Stimulated activated CD8-positive, alpha-beta memory T cell treated with anti-CD3 and anti-CD28 coated beads, Interleukin-4, amount 100 ng/mL, for 4 hours (primary cell): ENCODE measurements at places on chromosomes 5 and 9.

- DNase-seq: no peak
Measured at GRCh38 chr5:128118214-128118613, 34.6 kb downstream of the SLC12A2 start.

DNA sequence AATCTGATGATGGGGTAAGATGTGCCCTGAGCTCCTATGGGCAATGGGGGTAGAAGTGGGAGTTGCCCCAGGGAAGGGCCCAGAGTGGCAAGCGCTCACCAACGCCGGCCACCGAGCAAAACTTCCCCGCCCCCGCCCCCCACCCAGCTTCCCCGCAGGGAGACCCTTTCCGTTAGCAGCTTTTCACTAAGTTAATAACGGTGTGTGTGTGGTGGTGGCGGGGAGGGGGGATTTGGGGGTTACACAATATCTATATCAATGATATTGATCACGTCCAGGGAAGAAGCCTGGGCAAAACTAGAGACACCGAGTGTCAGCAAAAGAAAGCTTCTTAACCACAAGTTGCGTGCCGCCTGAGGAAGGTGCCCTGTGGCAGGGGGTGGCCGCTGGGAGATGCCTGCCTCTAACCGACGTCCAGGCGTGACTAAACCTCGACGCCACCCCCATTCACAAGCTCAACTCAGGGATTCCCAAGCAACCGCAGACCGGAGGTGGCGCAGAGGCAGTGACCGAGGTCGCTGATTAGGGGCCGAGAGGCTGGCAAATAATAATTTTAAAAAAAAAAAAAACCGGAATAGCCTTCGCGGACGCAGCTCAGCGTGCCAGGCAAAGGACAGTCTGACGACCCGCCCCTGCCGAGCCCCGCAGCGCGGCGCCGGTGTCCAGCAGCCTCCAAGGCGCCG lies 222.6 kb downstream of the MEF2C start:
- no peak for DNase-seq

GRCh38 chr5:139969318-139969717 lies 73.8 kb downstream of the NRG2 start:
- DNase-seq: no peak

DNA sequence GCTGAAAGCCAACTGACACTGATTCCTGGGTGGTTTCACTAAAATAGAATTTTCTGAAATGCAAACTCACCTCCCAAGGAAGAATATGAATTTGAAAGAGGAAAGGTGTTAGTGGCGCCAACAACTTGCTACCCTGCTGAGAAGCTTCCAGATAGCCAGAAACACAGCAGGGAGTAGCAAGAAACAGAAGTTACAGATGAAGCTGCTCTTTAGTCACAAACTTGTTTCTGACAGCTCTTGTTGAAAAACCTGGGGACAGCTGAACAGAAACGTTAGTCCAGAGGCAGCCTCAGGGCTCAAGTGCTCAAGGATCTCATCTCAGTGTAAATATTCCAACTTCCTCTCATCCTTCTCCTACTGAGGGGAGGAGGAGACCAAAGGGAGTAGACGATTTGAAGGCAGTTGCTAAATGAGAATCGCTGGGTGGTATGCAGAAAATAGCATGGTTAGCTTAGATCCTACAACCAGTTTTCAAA lies 184.1 kb downstream of the PDE4D start:
- no peak for DNase-seq

GRCh38 chr9:126375386-126375785 lies 48.8 kb downstream of the MVB12B start:
- no peak for DNase-seq

DNA sequence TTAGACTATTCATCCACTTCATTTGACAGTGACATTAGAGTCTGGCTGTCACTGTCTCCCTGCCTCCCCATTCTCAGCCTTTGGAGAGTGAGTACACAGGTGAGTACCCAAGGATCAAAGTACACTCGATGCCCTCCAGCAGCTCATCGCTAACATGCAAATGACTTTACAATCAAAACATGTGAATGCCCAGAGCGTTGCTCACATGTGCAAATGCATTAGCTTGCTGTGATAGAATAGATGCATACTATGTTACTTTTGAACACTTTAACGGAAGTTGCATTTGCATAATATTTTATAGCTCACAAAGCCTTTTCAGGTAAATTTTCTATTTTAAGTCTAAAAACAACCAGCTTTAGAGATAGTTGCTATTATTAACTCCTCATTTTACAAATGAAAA lies 107.6 kb downstream of the SYK start:
- no peak for DNase-seq

DNA sequence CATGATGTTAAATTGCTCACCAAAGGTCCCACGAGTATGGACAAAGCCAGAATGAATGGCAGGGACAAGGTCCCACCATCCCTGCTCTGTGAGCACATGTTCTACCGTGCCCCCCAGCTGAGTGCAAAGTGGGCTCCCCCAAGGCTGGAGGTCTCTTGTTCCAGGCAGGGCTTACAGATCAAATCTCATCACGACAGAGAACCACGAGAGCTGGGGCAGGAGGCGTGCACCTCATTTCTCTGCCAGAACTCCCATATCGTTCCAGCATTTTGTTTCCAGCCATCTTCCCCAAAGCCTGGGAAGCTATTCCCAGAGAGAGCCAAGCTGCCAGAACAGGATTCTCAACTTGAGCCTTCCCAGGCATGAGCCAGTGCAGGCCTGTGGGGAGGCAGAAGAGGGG lies 108.5 kb downstream of the ZNF354C start:
- no peak for DNase-seq

DNA sequence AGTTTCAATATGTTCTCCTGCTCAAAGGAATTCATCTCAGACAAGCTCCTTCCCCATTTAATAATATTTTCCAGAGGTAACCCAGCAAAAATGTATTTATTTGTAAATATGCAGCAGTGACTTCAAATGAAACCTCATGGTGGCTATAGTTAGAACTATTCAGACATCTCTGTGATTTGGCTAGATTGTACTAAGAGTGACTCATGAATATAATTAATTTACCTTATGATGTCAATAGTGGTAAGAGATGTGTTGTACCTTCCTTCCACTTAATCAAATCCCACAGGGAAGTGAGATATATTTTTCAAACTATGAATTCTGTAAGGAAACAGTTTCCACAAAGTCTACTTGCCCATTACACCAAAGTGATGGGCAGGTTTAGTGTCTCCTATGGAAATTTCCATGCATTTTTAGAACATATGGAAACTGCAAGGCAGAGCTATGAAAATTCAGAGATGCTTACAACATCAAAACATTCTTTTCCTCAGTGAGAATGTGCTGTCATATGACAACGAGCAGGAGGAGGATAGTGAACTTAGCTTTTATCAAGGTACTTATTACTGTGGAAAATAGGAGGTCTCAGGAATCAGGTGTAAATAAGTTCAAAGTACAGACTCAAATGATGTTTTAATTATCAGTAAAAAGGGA lies 34.0 kb upstream of the SPDL1 start:
- DNase-seq: no peak

GRCh38 chr9:124623966-124624734 lies 117.0 kb upstream of the NR5A1 start:
- DNase-seq: no peak

DNA sequence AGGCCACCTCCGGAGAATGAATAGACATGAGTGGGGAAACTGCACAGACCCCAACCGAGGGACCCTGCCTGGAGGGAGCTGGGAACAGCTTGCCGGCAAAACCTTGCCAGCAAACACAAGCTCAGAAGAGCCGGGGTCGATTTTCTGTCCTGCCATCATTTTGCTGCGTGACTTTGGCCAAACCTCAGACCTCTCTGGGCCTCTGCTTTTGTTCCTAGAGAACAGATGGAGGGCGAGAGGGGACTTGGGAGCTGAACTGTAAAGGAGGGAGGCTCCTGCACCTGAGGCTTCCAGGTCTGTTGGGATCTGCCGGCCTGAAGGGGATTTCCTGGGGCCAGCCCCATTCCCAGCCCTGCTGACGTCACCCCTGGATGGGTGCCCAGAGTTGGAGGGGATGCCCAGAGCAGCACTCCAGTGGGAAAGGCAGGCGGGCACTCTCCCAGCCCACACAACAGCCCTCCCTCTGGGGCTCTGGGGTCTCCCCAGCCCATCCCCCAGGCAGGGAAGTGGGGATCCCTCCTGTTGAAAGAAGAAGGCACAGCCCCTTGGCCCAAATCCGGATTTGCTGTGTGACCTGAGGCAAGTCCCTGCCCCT lies 40.4 kb upstream of the SYNPO start:
- DNase-seq: no peak

GRCh38 chr5:95069948-95070347 lies 214.9 kb downstream of the MCTP1 start:
- no peak for DNase-seq

GRCh38 chr9:129506892-129507291 lies 114.0 kb downstream of the C9orf50 start:
- DNase-seq: no peak

DNA sequence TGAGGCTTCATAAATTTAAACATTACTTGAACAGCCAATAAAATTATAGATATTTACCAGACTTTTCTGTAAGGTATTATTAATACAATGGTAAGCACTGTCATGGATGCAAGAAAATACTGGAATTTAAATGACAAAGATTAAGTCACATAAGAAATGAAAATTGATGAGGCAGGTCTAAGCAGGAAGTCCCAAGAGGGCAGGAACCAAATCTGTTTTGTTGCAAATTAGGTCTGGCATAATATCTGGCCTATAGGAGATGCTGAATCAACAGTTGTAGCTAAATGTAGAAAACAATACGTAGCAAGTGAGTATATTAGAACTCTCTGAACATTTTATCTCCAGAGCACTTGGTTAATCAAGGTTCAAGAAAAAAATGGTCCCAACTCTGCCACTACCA lies 142.5 kb downstream of the EBF1 start:
- DNase-seq: no peak

DNA sequence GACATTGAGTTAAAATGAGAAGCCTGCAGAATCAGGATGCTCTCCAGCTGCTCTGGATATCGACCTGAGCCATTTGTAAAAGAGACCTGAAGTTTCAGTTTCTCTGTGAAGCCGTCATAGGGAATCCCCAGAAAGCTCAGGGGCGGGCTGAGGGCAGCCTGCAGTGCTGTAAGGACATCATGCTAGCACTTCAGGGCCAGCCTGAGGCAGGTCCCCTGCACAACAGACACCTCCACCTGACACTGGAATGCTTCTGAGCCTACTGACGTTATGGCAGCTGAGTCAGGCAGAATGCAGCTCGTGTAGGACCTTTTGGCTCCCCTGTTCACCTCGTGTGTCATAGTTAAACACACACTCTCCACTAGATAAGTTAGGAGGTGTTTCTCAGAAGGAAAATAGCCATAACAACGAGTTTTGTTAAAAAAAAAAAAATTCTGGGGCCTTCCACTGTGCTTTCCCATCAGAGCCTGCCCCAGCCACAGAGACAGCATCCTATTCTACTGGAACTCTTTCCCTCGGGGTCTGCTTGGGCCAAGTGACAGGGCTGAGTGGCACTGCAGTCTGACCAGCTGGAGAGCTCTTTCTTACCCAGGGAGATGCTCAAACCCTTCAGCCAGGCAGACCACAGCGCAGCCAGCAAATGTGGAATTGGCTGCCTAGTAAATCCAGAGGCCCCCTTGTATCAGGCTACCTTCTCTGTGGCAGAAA lies 354.9 kb downstream of the DIRAS2 start:
- no peak for DNase-seq

GRCh38 chr9:97271292-97271691 lies 36.2 kb upstream of the CCDC180 start:
- no peak for DNase-seq

GRCh38 chr5:140242890-140243585 lies 59.9 kb downstream of the PFDN1 start:
- no peak for DNase-seq

DNA sequence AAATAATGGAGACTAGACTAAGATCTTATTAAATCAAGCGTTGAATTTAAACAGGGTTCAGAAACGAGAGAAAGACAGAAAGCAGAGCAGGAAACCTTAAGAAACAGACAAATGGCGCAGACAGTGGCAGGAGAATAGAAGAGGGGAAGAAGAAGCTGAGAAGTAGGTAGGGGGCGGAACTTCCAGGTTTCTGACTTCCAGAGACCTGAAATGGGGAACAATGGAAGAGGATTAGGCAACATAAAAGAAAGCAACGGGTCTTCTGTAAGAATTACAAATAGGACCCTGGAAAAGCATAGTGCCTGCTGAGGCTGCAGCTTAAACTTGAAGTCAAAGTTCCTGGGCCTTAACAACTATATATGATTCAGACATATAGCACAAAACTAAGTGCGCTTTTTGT lies 101.7 kb downstream of the BNC2 start:
- no peak for DNase-seq

GRCh38 chr5:157549954-157550549 lies 25.5 kb downstream of the ADAM19 start:
- no peak for DNase-seq

- DNase-seq: no peak
Measured at GRCh38 chr9:107119735-107120134, 163.3 kb upstream of the RAD23B start.

DNA sequence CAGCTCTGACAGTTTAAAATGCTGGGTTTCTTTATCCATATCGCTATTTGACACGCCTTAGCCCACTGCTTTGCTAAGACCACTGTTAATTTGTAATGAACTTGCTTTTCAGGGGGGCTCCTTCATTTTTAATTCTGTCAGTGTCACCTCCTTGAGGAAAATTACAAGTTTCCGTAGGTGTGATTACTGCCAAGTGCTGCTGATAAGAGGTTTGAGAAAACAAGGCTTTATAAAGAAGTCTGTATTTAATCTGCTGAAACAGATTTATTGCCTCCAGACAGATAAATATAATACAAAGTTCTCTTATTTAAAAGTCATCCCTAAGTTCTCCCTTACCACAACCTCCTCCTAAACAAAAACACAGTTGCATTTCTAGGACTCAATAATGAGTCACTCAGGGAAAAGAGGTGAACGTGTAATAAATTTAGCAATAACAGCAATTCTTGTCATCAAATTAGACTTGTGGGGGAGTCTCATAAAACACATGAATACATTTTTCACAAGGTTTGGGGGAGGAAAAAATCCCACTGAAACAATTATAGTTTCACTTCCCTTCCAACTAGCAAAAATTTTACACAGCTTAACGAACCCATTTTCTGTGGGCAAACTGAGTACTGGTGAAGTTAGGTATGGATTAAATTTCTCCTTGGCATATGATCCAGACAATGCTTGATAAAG lies 72.8 kb downstream of the MAPKAP1 start:
- no peak for DNase-seq

GRCh38 chr9:124038790-124039633 lies 27.4 kb downstream of the LHX2 start:
- no peak for DNase-seq

DNA sequence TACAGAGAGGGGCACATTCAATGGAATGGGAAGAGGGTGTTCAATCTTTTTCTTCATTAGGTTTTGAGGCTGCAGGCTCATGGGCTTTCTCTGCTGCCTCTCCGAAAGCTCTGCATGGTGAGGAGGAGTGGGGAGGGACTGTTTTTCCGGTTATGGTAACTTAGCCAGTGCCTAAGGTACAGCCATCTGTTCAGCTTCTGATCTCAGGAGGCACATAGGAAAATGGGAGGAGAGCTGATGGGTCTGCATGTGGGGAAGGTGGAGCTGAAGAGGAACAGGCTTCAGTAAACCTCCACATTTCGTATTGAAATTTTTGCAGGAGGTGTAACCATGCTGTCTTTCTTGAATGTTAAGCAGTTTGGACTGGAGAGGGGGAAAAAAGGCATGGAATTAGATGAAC lies 1020.4 kb upstream of the WWC1 start:
- DNase-seq: no peak
